Activated T-cell treated with anti-CD3 and anti-CD28 coated beads, Interleukin-2, amount 50 U/mL, for 72 hours (primary cell): ENCODE measurements at places on chromosomes 5 and 9. TPM values are rescaled to one million over a fixed set of nuclear protein-coding genes. Genes with fewer than 3 reads are reported as not detected.

- no peak overlapping the region for H3K27ac ChIP-seq
- no peaks in the 10 kb centered on the region for H3K4me1 ChIP-seq
- H3K4me3 ChIP-seq = no peak overlapping the region
- H3K36me3 ChIP-seq = no peaks in the 10 kb centered on the region
- peaks cover 4% of the 10 kb centered on the region for H3K27me3 ChIP-seq
- DNase-seq = no peak
These were observed 60.1 kb upstream of the SLC30A5 start for GRCh38 chr5:69033690-69034089.

- no peak overlapping the region for H3K27ac ChIP-seq
- H3K4me1 ChIP-seq = no peaks in the 10 kb centered on the region
- no peak for DNase-seq
These were observed 56.2 kb upstream of the FTMT start for GRCh38 chr5:121795511-121795910.

- no peak overlapping the region for H3K4me3 ChIP-seq
- H3K27ac ChIP-seq = no peak overlapping the region
- H3K36me3 ChIP-seq = no peaks in the 10 kb centered on the region
These were observed 61.4 kb downstream of the SLC44A1 start for GRCh38 chr9:105305856-105306255.

DNA sequence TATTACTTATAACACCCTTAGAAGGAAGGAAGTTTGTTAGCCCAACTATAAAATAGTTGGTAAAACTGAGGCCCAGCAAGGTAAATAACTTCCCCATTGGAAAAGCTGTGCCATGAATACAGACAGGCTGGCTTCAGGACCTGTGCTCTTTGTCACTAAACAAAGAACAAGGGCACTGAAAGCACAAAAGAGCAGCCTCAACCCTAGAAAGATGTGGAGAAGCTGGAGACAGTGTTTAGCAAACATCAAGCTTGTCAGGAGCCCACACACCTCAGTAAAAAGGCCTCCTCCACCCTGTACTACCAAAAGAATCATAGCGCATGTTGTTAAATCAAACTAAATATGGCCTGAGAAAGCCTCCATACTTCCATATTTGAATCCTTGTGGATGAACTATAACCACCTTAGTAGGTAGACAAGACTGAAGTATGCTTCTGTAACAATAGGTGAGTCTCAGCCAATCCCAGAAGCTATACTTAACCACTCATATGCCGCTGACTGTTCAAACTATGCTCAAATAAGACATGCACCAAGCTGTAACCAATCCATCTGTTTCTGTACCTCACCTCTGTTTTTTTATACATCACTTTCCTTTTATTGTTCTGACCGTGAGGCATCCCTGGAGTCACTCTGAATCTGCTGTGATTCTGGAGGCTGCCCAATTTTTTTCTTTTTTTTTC is 18.4 kb upstream of the SCGB3A2 start:
- DNase-seq = no peak
- H3K4me1 ChIP-seq = no peaks in the 10 kb centered on the region
- H3K4me3 ChIP-seq = no peak overlapping the region
- H3K27ac ChIP-seq = no peak overlapping the region

MEIKIN gene
- 0.19 TPM for total RNA-seq

DNA sequence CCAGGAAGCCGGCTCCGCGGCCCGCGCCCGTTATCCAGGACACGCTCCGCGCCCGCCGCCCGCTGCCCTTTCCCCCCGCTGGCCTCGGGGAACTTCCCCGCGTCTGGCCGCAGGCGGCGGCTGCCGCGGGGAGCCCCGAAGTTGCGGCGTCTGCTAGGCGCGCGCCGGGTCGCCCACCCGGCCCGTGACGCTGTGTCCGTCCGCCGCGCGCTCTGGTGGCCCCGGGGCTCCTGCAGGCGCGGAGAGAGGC is 621 bp upstream of the GCNT4 start:
- peaks cover 84% of the 10 kb centered on the region for H3K4me1 ChIP-seq
- H3K4me3 ChIP-seq = peak overlapping the region; percentile 88
- DNase-seq = peak; percentile 60
- H3K27me3 ChIP-seq = no peaks in the 10 kb centered on the region
- no peak overlapping the region for H3K27ac ChIP-seq

LEAP2 gene
- total RNA-seq = 5.0 TPM

DNA sequence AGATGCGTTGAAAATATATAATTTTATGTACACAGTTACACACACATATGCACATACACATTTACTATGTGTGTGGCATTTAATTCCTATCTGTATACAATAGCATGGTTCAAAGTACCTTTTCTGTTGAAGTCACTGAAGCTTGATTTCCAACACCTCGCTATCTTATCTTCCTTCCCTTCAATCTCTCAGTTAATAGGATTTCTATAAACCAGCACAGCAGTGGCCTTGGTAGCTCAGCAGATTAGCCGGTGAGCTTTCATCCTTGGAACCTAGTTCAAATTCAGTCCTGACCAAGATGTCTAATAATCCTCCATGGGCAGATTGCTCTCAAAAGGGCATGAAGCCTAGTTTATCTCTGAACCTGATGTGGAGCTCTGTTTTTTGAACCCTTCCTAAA is 2389.5 kb downstream of the MAT2B start:
- no peak overlapping the region for H3K4me3 ChIP-seq
- no peak overlapping the region for H3K27ac ChIP-seq
- H3K4me1 ChIP-seq = no peaks in the 10 kb centered on the region
- H3K36me3 ChIP-seq = no peaks in the 10 kb centered on the region
- H3K27me3 ChIP-seq = no peaks in the 10 kb centered on the region
